ENCODE measurements at places on chromosomes 2 and 18. TPM values are rescaled to one million over a fixed set of nuclear protein-coding genes. Genes with fewer than 3 reads are reported as not detected.

- H3K27ac ChIP-seq, result no peak overlapping the region
- no peaks in the 10 kb centered on the region for H3K36me3 ChIP-seq
- no peak for DNase-seq
- peak overlapping the region; percentile 36 for H3K4me3 ChIP-seq
Observed at GRCh38 chr2:17538844-17539554, 1.5 kb upstream of the VSNL1 start.

DNA sequence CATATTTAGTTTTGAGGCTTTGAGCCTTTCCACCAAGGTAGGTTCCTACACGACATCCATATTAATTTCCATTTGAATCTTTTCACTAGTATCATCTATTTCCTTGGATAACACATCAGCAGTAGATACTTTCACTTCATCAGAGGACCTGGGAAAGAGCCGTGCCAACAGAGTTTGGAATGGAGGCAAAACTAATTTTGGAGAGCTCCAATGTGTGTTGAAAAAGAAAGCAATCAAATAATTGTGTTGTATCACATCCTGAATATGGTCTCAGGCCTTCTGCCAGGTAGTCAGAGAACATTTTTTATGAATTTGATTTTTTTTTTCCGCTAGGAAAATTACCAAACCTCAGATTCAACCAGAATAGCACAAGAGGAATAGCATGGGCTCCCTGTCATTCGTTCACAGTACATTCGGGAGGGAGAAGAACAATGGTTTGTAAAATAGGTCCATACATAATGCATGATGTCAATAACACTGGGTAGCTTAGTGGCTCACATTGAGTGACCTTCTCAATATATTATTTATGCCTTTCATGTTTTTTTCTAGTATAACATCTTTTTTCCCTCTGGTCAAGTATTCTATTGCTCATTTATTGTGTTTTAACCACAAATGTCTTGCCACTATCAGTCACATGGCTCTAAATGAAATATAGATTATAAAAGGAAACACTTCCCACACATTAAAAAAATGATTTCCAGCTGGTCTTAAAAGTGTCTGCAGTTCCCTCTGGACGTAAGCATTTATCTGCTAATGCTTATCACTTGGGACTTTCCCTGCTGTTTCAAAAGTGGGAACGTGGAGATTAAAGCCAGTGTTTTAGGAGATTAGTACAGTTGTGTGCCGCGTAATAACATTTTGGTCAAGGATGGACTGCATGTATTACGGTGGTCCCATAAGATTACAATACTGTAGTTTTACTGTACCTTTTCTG is 68.6 kb upstream of the RAPH1 start:
- H3K4me3 ChIP-seq, result no peak overlapping the region
- DNase-seq, result no peak
- no peaks in the 10 kb centered on the region for H3K27me3 ChIP-seq
- peak overlapping the region; percentile 45 for H3K27ac ChIP-seq
- no peaks in the 10 kb centered on the region for H3K36me3 ChIP-seq

DNA sequence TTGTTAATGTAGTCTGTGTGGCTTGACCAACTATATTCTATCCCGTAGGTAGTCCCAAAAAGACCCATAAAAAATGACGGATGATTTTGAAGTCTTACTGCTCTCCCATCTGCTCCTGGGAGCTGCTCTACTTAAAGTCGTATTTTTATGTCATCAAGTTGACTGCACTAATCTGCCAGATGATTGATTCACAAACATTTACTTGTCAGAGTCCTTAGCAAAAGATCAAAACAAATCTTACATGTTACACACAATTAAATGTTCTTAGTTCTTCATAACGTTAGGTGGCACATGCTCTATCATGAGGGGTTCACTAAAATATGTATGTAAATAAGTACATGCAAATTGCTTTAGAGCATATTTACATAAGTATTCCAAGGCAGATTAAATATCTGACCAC is 498.3 kb upstream of the LRRTM4 start:
- no peaks in the 10 kb centered on the region for H3K4me1 ChIP-seq
- no peak overlapping the region for H3K4me3 ChIP-seq
- no peaks in the 10 kb centered on the region for H3K36me3 ChIP-seq
- DNase-seq, result no peak

DNA sequence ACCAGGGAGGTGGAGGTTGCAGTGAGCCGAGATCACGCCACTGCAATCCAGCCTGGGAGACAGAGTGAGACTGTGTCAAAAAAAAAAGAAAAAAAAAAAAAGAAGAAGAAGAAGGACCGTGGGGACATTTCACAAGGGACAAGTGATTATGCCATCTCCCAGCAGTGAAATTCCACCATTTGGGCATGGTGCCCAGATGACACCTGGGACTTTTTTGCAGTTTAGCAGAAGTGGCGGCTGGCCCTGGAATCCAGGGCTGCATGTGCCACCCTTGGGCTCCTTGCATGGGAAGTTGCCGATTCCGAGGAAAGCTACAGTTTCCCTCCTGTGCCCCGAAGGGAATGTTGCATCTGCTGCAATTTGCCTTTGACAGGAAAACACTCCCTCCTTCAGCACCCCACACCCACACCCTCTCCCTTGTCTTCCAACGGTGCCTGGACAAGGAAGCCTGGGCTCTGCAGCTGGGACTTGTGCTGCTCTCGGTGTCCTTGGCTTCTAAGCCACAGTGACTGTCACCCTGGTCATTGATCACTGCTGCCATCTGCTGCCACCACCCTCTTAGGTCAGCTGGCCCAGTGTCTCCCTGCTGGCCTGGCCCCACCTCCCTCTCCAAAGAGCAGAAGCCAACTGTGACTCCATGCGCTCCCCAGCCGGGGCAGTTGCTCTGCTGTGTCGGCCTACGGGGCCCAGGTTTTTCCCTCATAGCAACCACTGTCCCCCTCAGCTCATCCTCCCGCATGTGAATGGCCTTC is 56.4 kb upstream of the LRRC30 start:
- no peak overlapping the region for H3K27ac ChIP-seq
- no peak for DNase-seq
- H3K36me3 ChIP-seq, result no peaks in the 10 kb centered on the region

DNA sequence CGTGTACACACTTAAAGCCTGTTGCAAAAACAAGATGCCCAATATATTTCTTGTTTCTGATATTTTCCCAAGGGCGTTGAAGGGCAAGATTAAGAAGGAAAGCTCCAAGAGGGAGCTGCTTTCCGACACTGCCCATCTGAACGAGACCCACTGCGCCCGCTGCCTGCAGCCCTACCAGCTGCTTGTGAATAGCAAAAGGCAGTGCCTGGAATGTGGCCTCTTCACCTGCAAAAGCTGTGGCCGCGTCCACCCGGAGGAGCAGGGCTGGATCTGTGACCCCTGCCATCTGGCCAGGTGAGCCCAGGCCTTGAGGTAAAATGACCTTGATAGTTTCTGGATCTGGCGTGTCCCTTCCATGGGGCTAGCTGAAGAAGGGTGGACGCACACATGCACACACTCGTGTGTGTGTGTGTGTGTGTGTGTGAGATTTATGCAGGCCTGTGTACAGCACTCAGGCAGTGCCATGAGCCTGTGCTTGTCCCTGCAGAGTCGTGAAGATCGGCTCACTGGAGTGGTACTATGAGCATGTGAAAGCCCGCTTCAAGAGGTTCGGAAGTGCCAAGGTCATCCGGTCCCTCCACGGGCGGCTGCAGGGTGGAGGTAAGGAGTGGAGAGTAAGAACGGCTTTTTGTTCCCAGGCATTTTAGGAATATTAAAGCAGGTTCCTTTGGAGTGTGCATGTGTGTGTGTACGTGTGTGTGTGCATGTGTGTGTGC is 23.6 kb downstream of the MLPH start:
- H3K4me1 ChIP-seq, result no peaks in the 10 kb centered on the region
- no peaks in the 10 kb centered on the region for H3K27me3 ChIP-seq
- no peak overlapping the region for H3K4me3 ChIP-seq
- H3K36me3 ChIP-seq, result no peaks in the 10 kb centered on the region
- no peak for DNase-seq
- H3K27ac ChIP-seq, result no peak overlapping the region

DNA sequence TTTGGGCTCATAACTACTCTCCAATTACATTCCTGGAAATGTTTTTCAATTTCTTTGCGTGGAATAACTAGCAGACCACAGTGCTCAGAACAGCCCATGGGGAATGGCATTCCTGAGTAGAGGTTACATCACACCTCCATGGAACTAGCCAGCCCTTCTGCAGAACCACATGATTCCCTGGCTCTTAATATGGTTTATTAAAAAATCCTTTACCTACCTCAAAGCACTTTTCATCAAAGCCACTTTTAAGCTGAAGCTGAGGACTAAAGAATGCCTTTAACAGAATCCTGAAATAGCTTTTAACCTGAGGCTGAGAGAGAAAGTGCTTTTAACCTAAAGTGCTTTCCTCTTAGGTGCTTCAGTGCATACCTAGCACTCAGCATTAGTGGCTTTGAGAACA is 376.3 kb downstream of the ARHGAP15 start:
- H3K27ac ChIP-seq, result no peak overlapping the region
- no peaks in the 10 kb centered on the region for H3K36me3 ChIP-seq
- H3K4me3 ChIP-seq, result no peak overlapping the region
- no peak for DNase-seq
- H3K4me1 ChIP-seq, result no peaks in the 10 kb centered on the region

Gene PSMA8
- not detected for total RNA-seq

- H3K4me3 ChIP-seq, result no peak overlapping the region
- DNase-seq, result no peak
- H3K36me3 ChIP-seq, result no peaks in the 10 kb centered on the region
- H3K4me1 ChIP-seq, result peaks cover 17% of the 10 kb centered on the region
- no peaks in the 10 kb centered on the region for H3K27me3 ChIP-seq
Observed at GRCh38 chr2:85503168-85503850, 35.7 kb upstream of the MAT2A start.

Gene ACTG2
- 134 TPM for total RNA-seq

Gene DAW1
- not detected for total RNA-seq

DNA sequence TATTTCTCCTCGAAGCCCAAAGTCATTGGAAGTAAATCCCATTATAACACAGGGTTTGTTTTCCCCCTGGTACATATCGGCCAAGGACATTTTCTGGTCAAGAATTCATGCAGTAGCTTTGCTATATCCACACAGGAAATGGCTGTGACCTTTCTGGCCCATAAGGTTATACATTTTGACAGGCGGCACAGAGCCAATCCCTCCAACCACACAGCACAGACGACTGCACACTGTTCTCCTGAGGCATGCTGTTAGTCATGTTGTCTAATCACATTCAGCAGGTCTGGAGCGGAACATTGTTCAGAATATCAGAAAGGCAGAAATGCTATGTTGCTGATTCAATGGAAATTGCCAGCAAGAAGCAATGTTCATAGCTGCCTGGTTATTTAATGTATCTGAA is 742.3 kb upstream of the SLC8A1 start:
- DNase-seq, result no peak
- H3K4me1 ChIP-seq, result no peaks in the 10 kb centered on the region
- H3K27ac ChIP-seq, result no peak overlapping the region
- H3K27me3 ChIP-seq, result no peaks in the 10 kb centered on the region

Gene LYPD1
- not detected for total RNA-seq

Gene GALNT5
- 0.11 TPM for total RNA-seq

GRCh38 chr2:47501374-47502200 is 98.6 kb downstream of the MSH2 start:
- H3K27me3 ChIP-seq, result no peaks in the 10 kb centered on the region
- DNase-seq, result no peak
- H3K4me1 ChIP-seq, result no peaks in the 10 kb centered on the region

Gene CHCHD5
- 26.5 TPM for total RNA-seq

DNA sequence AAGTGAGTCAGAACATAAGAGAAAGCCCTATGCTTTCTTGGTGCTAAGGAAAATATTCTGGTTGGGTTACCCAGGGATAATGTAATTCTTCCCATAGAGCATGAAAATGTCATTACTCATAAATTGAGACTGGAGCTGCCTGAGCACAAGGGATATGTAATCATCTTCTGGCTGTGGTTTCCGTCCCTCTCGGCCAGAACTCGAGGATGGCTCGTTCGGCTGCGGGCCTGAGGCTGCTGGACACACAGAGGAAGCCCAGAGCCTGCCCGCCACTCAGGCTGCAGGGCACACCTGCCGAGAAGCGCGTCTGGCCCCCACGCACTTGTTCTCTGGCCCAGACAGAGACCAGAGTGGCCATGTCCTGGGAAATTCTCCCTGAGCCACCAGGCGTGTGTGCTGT is 104.9 kb downstream of the ASAP2 start:
- no peaks in the 10 kb centered on the region for H3K36me3 ChIP-seq
- DNase-seq, result no peak
- H3K4me1 ChIP-seq, result peaks cover 57% of the 10 kb centered on the region
- peak overlapping the region; percentile 77 for H3K27ac ChIP-seq
- no peaks in the 10 kb centered on the region for H3K27me3 ChIP-seq
- no peak overlapping the region for H3K4me3 ChIP-seq

DNA sequence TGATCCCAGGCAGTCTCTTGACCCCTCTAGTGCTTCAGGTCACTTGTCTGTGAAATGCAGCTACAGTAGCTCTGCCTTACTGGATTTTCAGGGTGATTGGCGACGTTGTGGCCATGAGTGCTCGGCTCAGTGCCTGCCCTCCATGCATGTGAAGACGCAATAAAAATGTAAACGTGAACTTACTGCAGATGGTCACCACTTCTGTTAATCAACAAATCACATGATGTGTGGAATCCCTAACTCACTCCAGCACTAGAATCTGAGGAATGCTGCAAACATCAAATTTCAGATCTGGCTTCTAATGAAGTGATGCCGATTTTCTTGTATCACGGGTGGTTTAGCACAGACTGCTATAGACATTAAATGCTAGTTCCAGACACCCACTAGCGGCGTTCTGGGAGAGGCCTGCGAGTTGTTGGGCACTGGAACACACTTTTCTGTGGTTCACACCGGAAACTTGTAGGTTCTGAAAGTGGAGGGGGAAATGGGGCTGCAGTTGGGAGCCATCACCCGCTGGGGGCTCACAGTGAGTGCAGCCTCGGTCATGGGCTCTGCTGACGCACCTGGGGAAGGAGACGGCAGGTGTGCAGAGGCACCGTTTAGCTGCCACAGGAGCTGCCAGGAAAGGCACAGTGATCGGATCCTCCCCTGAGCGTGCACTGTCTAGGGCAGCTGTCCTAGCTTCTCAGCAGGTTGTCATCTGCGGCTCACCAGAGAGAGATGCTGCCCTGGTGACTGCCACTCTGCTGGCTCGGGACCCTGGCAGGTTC is 6.5 kb downstream of the CNDP1 start:
- no peaks in the 10 kb centered on the region for H3K36me3 ChIP-seq
- no peaks in the 10 kb centered on the region for H3K4me1 ChIP-seq
- H3K27ac ChIP-seq, result no peak overlapping the region
- DNase-seq, result no peak

DNA sequence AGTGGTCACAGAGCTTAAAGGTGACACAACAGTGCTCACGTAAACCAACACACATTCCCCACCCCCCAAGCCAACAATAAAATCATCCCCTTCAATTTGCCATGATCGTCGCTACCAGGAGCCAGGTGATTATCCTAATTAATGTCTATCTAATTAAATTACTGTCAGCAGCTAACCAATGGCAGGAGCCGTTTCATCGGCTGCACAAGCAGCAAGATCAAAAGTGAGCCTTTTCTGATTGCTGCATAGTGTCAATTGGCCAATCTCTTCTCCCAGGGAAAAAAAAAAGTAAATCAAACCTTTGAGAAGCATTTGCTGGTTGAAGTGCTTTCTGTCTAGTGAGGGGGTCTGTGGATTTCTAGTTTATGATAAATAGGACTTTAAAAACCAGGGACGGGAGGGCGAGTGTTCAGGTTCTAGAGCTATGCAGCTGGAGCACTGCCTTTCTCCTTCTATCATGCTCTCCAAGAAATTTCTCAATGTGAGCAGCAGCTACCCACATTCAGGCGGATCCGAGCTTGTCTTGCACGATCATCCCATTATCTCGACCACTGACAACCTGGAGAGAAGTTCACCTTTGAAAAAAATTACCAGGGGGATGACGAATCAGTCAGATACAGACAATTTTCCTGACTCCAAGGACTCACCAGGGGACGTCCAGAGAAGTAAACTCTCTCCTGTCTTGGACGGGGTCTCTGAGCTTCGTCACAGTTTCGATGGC is at the start of gene TBR1:
TBR1 (plus strand) TSS at position 311 of the 721 bp plus-strand sequence; CDS start at position 425, 114 bp downstream.
- peaks cover 40% of the 10 kb centered on the region for H3K27me3 ChIP-seq
- H3K36me3 ChIP-seq, result no peaks in the 10 kb centered on the region
- no peak within 1 kb of the TSS for H3K27ac ChIP-seq
- no peak for DNase-seq

Gene ANKRD62
- total RNA-seq, result not detected

Data from ascending aorta (tissue), 2 donors.